GOT3 (cell line): ENCODE measurements at places on chromosomes 12 and 14.

DNA sequence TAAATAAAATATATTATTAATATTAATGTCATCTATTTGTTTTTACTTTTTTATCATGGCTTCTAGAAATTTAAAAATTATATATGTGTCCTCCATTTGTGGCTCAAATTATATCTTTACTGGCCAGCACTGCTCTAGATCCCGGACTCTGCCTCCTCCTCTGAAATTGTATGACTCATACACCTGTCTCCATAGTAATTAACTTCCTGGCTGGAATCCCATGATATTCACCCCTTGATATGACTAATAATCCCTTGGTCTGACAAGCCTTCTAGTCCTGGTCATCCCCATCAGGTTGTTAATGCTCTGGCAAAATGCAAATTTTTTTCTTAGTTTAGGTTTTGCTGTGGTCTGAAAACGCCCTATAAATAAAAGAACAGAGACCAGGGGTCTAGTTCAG lies 116.2 kb downstream of the BMP4 start:
- no peak for DNase-seq

DNA sequence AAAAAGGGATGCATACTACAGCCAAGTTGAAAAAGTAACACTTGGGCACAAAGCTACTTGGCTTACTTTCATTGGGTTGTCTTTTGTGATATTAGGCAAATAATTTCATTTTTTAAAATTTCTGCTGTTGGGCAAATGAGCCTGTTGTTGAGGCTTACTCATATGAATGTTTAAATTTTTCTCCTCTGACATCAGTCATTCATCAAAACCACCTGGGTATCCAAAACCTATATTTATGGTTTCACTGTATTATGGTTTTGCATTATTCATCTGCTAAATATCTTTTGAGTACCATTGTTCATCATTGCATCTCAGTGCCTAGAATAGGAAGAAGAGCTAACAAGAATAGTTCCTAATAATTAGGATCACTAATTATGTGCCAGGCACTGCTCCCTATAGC lies 28.1 kb downstream of the DYRK2 start:
- no peak for DNase-seq

DNA sequence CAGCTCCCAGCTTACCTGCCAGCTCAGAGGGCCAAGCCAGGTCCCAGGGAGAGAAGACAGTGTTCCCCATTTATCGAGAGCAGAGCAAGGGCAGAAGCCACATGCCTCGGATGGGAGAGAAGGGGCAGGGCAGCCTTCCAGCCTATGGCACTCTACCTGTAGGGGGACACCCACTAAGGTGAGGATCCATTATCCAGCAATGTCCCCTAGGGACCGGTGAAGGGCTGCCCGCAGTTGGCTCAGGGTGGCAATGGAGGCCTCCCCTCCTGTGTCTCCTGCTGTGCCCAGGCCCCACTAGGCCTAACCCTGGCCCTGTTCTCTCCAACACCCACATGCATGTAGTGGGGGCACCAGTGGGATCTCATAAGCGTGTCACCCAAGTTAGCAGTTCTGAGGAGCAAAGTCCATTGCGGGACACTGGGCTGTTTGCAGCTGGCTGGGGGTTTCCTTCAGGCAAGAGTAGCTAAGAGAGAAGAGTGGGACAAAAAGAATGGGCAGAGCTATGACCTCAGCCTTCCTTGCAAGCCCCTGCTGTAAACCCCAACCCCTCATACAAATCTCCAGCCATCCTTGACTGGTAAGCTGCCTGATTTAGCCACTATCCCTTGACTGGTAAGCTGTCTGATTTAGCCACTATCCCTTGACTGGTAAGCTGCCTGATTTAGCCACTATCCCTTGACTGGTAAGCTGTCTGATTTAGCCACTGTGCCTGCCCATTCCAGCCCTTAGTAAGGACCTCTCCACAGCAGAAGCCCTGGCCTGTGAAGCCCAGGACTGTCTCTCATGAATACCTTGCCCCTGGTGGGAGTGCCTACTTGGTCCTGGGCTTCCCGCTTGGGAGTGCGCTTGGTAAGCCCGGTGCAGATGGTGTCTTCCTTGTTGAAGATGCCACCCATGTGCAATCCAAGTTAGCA lies 5.2 kb upstream of the ASB2 start:
- no peak for DNase-seq

DNA sequence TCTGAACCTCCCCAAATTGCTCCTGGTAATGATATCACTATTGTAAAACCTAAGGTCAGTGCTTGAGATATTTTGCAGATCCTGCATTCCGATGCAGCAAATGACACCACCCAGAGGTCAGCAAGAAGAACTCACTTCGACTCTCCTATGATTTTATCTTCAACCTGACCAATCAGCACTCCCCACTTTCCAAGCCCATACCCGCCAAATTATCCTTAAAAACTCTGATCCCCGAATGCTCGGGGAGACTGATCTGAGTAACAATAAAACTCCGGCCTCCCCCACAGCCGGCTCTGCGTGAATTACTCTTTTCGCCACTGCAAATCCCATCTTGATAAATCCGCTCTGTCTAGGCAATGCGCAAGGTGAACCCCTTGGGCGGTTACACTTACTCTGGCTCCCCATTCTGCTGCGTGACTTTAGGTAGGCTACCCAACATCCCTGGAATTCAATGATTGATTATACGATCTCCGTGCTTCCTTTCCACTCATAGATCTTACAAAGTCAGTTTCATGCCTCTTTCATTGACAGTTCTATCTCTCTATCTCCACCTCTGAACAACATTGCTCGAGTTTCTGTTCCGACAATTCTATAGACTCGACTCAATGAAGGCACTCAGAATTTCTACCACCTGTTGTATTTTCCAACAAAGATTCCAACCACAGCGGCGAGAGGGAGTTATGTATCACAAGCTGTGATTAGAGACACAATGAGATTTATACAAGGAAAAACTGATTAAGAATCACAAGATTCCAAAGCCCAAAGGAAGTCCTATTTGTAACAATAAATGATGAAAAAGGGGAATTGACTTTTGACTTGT lies 939 bp downstream of the NPC2 start:
- DNase-seq = no peak

DNA sequence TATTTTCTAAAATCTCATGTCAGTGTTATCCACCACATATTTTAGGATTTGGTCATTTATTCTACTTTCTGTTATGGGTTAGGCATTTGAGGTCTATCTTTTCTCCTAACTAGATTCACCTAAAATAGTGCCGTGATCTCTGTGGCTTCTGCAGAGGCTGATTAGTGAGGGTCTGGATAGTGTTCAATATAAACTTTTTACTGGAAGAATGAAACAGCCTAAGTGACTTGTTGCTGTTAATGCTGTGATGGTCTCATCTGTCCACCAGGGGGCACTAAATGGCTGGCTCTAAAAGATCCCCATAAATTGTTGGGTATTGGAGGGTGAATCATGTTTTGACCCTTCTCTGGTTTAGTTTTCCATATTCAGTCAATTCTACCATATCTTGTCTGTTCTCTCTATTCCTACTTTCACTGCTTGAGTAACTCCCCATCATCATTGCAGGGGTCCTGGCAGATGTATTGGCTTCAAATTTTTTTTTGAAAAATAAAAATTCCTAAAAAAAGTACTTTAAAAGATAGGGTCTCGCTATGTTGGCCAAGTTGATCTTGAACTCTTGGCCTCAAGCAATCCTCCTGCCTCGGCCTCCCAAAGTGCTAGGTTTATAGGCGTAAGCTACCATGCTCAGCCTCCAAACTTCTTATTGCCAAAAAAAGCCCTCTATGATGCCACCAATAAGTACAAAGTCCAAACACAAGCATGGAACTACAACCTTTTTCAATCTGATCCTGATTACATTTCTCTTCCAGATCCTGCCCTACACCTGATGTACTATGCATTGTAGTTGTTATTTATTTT lies 6.9 kb downstream of the PABPN1 start:
- no peak for DNase-seq

- no peak for DNase-seq
These were observed at the start of gene GPR132 for GRCh38 chr14:105065280-105066228. Gene GPR132 (minus strand): TSS chr14:105065430. CDS start chr14:105055420, 10,010 bp downstream.

GRCh38 chr14:76984787-76985375 lies 43.6 kb downstream of the IRF2BPL start:
- DNase-seq = no peak

- DNase-seq = no peak
These were observed 227.6 kb upstream of the FOXN3 start for GRCh38 chr14:89644641-89645040.

DNA sequence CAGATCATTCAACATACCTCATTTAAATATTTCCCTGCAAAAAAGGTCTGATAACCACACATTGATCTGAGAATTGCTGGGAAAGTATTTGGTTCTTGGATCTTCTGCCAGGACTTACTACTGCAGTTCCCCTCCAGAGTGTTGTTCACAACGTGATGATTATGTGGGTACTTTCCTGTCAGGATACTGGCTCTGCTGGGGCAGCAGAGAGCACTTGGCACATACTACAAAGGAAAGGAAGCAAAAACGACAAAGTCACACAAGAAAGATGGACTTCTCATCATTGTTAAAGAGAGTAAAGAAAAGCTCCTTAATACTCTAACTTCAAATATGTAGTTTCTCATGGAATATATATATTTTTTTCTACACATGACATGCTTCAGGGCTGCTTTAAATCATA lies 11.5 kb downstream of the GNS start:
- no peak for DNase-seq

- no peak for DNase-seq
These were observed 82.5 kb downstream of the NUMB start for GRCh38 chr14:73375861-73376260.

- DNase-seq = no peak
These were observed 12.9 kb upstream of the CALM1 start for GRCh38 chr14:90383731-90384542.

GRCh38 chr12:13252616-13253015 lies 56.1 kb downstream of the EMP1 start:
- DNase-seq = no peak

DNA sequence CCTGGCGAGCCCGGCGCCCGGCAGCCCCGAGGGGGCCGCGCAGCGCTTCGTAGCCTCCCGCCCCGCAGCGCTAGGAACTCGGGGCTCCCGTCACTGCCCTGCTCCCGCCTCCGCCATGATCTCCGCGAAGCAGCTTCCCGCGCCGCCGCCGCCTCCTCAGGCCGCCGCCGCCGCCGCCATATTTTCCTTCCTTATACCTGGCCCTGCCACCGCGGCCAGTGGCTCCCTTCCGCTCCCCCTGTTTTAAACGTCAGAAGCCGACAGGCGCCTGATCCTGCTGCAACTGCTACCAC lies 286 bp downstream of the PPP4R3A start:
- no peak for DNase-seq

GRCh38 chr12:93128332-93128707 lies 199.2 kb upstream of the EEA1 start:
- no peak for DNase-seq

- no peak for DNase-seq
These were observed 222.3 kb downstream of the PTPRO start for GRCh38 chr12:15544589-15544988.

DNA sequence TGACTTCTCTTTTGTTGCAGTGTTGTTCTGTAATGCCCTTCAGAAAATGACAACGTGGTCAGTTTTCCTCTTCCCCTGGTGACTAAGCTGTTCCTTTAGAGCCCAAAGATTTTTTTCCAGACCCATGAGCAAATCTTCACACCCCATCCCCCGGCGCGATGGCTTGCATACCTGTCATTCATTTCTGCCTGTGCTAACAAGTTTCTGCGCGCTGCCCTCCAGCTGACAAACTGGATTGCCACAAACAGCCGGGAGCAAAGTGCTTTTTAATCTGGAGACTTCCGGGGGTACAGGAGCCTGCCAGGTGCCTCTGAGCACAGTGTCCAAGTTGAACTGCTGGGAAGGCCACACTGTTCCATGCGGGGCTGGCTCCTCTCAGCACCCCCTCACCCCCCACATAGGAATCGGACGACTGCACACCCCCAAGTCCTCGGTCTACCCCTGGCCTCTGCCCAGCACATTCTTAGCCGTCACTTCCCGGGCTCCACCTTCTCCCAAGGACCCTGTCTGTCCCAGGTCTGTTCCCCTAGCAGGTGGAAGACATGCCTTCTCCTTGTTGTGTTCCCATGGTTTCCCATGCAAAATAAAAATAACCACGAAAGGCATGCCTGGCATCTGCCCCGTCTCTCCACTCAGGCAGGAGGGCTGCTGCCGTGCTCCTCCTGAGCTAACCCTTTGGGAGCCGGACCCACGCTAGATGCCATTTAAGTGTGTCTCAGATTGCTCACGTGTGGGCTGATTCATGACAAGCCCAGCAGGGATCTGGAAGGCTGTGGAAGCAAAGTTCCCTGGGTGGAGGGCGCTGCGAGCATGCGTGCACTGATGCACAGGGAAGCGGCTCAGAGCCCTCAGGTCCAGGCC lies 14.1 kb downstream of the RILPL1 start:
- no peak for DNase-seq

DNA sequence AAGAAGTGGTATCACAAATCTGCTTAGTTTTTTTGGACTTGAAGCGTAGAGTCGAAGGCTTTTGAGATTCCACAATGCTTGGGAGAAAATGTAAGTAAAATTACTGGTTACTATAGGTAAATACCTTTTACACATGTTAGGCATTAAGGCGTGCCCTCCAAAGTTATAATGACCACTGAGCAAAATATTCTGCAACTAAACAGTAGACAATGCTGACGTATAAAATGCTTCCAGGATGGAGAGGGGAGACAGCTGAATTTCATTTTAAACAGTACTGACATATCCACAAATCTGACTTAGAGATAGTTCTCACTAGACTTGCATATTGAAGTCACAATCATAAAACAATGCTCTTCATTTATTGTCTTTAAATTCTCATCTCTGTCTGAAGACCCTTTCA lies 144.5 kb upstream of the DCN start:
- DNase-seq = no peak

DNA sequence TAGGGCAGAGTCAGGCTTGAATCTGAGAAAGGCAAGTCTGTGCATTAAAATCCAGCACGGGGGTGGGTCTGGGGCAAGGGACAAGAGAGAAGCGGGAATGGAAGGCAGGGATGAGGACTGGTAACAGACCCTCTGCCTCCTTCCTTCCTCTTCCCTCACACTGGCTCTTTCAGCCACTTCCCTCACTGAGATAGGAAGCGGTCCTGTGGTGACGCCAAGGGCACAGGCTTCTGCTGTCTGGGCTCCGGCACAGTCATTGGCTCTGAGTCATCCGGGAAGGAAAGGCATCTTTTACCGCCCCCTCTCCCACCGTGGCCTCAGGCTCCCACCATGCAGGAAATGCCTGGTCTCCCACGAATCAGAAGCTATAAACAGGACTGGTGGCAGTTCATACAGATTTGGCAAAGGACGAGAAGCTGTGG lies 70.2 kb downstream of the ETV6 start:
- DNase-seq = no peak

- no peak for DNase-seq
These were observed 44.6 kb downstream of the CACNA2D4 start for GRCh38 chr12:1873531-1874510.

DNA sequence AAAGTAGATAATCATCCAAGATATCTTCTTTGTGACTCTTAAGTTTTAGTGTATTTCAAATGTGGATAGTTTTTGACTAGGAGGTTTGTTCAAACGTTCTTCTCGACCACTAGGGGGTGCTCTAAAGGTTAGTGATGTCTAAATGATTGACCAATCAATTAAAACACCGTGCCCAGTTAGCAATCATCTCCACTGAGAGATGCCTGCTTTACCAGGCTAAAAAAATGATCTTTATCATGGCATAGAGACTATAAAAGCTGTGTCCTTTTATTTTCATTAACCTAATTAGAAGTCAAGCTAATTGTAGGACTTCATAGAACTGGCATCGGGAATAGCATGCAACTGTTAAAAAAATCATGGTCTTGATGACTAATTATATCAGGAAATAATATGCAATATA lies 153.9 kb downstream of the PRKCH start:
- no peak for DNase-seq
